ENCODE measurements at places on chromosomes 16 and 17.

DNA sequence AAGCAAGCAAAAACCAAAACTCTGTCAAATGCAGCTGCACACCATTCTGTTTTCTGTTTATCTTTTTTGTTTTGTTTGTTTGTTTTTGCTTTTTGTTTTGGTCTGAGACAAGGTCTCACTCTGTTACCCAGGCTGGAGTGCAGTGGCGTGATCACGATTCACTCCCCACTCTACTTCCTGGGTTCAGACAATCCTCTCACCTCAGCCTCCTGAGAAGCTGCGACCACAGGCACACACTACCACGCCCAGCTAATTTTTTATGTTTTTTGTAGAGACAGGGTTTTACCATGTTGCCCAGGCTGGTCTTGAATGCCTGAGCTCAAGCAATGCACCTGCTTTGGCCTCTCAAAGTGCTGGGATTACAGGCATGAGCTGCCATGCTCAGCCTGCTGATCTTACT is 19.3 kb upstream of the SLFN13 start:
- no peak for DNase-seq

DNA sequence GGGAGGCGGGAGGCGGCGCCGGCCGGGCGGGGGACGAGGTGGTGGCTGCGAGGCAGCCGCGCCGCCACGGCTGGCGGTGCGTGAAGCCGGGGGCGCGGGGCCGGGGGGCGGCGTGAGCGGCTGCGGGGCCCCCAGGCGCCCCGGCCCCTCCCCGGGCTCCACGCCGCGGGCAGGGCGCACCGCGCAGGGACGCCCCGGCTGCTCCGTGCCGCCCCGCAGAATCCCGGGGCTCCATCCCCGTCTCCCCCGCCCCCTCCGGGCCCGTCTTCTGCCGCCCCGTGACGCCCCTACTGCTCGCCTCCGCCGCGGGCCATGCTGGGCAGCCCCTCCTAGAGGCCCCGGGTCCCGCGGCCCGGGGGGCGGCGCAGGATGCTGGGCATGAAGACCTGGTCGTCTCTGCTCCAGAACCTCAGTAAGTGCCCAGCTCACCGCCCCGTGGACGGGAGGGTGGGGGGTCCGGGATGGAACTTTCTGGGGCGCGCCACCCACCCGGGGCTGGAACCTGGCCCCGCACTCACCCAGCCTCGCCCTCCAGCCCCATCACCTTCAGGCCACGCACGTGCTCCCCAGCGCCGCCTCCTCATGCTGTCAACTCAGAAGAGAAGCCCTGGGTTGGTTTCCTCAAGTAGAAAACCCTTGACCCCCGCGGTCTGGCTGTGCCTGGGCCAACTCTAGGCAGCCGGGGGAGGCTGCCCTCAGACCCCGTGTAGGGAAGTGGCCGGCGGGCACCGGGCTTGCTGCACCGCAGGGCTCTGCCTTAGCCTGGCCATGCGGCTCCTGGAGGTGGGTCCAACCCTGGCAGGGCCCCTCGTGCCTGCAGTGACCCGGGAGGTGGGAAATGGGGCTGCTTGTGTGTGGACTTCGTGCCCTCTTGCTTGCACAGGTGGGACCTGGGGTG is 150.2 kb upstream of the GSE1 start:
- DNase-seq = no peak

DNA sequence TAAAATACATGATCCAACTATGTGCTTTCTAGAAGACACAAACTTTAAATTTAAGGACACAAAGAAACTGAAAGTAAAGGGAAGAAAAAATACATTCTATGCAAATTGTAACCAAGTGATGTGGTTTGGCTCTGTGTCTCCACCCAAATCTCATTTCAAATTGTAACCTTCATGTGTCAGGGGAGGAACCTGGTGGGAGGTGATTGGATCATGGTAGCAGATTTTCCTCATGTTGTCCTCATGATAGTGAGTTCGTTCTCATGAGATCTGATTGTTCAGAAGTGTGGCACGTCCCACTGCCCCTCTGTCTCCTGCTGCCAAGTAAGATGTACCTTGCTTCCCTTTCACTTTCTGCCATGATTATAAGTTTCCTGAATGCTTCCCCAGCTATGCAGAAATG is 15.0 kb downstream of the OR1A1 start:
- no peak for DNase-seq

DNA sequence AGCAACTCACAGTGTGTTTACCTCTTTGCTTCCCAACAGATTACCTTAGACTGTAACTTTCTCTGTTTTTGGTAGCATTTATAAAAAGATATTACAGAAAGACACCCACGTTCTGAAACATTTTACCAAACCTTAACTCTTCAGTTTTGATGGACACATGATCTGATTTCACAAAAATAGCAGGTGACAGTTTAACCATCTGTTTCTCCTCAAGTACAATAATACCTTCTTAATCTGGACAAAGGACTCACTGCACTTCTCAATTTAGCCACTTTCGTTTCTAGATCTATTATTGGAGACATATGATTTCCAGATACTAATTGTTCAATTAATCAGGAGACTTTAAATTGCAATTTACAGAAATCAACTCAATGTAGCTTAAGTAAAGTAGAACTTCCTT is 703.8 kb upstream of the KIF2B start:
- no peak for DNase-seq

DNA sequence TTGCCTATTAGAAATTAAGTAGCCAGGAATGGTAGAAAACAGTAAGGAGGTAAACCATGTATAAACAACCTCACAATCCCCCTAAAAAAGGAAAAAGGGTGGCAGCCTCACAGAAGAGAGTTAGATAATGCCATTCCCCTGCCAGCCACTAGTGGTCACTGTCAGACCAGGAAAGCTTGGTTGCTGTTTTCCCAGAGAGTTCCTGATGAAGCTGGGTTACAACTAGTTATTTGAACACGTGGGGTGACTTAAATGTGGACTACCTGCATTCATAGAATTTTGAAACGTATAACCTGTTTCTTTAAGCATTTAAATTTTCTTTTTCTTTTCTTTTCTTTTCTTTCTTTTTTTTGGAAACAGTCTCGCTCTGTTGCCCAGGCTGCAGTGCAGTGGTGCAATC is 5.8 kb downstream of the GPRC5C start:
- no peak for DNase-seq
